ENCODE measurements at places on chromosomes 1 and 21. TPM values are rescaled to one million over a fixed set of nuclear protein-coding genes. Genes with fewer than 3 reads are reported as not detected.

GRCh38 chr1:46687093-46687659, 15.5 kb downstream of the TEX38 start:
- H3K27ac ChIP-seq, result peak overlapping the region; percentile 49
- no peak overlapping the region for H3K4me3 ChIP-seq
- H3K27me3 ChIP-seq, result no peaks in the 10 kb centered on the region

- H3K27me3 ChIP-seq, result no peaks in the 10 kb centered on the region
- no peak overlapping the region for H3K4me3 ChIP-seq
- no peak overlapping the region for H3K27ac ChIP-seq
- H3K4me1 ChIP-seq, result no peaks in the 10 kb centered on the region
- no peak for DNase-seq
Observed at GRCh38 chr1:193079187-193079586, 19.8 kb downstream of the RO60 start.

GRCh38 chr1:217681806-217682205, 50.7 kb downstream of the SPATA17 start:
- DNase-seq, result no peak
- H3K27me3 ChIP-seq, result no peaks in the 10 kb centered on the region
- H3K36me3 ChIP-seq, result no peaks in the 10 kb centered on the region
- H3K4me1 ChIP-seq, result no peaks in the 10 kb centered on the region
- H3K27ac ChIP-seq, result no peak overlapping the region

- peak within 1 kb of the TSS; percentile 56 for H3K4me3 ChIP-seq
- DNase-seq, result peak; percentile 74
- H3K36me3 ChIP-seq, result no peaks in the 10 kb centered on the region
- peaks cover 6% of the 10 kb centered on the region for H3K4me1 ChIP-seq
Observed at GRCh38 chr1:29235955-29236711, at the start of gene PTPRU. Gene PTPRU (plus strand): TSS chr1:29236522. CDS start chr1:29236645, 123 bp downstream.

- no peaks in the 10 kb centered on the region for H3K36me3 ChIP-seq
- H3K4me1 ChIP-seq, result peaks cover 7% of the 10 kb centered on the region
- H3K27me3 ChIP-seq, result no peaks in the 10 kb centered on the region
- H3K4me3 ChIP-seq, result no peak overlapping the region
- DNase-seq, result no peak
Observed at GRCh38 chr1:54987919-54988705, 7.7 kb downstream of the TMEM61 start.

- no peaks in the 10 kb centered on the region for H3K4me1 ChIP-seq
- no peak overlapping the region for H3K4me3 ChIP-seq
- H3K27me3 ChIP-seq, result no peaks in the 10 kb centered on the region
- H3K36me3 ChIP-seq, result no peaks in the 10 kb centered on the region
Observed at GRCh38 chr21:30257773-30258172, 25.0 kb downstream of the KRTAP24-1 start.

DNA sequence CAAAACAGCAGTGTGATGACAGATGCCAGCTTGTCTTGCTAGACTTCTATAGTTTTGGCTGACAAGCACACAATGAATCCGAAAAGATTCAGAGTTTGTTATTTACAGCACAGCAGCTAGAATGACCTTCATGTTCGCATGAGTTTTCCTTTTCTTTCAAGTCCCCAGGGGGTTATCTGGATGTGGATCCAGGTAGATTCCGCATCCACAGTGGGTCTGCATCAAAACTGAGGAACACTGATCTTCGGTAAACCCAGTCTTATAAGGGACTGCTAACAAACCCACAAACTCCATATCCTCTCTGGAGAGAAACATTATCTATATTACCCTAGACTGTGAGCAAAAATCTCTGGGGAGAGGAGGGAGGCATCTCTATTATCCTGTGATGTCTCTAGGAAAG, 69.0 kb upstream of the DEPDC1 start:
- H3K36me3 ChIP-seq, result no peaks in the 10 kb centered on the region
- no peak overlapping the region for H3K4me3 ChIP-seq
- H3K27ac ChIP-seq, result no peak overlapping the region
- no peaks in the 10 kb centered on the region for H3K4me1 ChIP-seq

- H3K4me3 ChIP-seq, result no peak within 1 kb of the TSS
- DNase-seq, result peak; percentile 24
- H3K27me3 ChIP-seq, result peaks cover 50% of the 10 kb centered on the region
- no peaks in the 10 kb centered on the region for H3K4me1 ChIP-seq
- no peaks in the 10 kb centered on the region for H3K36me3 ChIP-seq
Observed at GRCh38 chr1:20551945-20552727, at the start of gene FAM43B. Gene FAM43B (plus strand): TSS chr1:20552573. CDS start chr1:20552974, 401 bp downstream.

GRCh38 chr1:41496080-41497055, 11.9 kb upstream of the EDN2 start:
- no peak overlapping the region for H3K27ac ChIP-seq
- peak overlapping the region; percentile 27 for H3K4me3 ChIP-seq
- peak; percentile 80 for DNase-seq
- H3K36me3 ChIP-seq, result no peaks in the 10 kb centered on the region
- no peaks in the 10 kb centered on the region for H3K27me3 ChIP-seq

DNA sequence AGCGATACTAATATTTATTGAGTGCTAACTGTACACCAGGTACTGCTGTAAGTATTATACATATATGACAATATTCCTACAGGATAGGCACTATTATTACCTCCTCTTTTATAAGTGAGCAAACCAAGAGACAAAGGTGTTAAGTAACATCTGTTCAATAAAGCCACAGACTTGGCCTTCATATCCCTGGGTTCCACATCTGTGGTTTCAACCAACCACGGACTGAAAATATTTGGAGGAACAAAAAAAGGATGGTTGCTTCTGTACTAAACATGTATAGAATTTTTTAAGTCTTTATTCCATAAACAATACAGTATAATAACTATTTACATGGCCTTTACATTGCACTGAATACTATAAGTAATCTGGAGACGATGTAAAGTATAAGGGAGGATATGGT, 95.1 kb downstream of the RERE start:
- no peak for DNase-seq
- H3K27me3 ChIP-seq, result no peaks in the 10 kb centered on the region
- H3K27ac ChIP-seq, result no peak overlapping the region
- H3K4me1 ChIP-seq, result no peaks in the 10 kb centered on the region
- H3K36me3 ChIP-seq, result no peaks in the 10 kb centered on the region

GRCh38 chr1:93670141-93670540, 11.5 kb downstream of the BCAR3 start:
- no peaks in the 10 kb centered on the region for H3K27me3 ChIP-seq
- H3K4me3 ChIP-seq, result no peak overlapping the region
- H3K27ac ChIP-seq, result no peak overlapping the region
- DNase-seq, result no peak
- H3K4me1 ChIP-seq, result peaks cover 8% of the 10 kb centered on the region

DNA sequence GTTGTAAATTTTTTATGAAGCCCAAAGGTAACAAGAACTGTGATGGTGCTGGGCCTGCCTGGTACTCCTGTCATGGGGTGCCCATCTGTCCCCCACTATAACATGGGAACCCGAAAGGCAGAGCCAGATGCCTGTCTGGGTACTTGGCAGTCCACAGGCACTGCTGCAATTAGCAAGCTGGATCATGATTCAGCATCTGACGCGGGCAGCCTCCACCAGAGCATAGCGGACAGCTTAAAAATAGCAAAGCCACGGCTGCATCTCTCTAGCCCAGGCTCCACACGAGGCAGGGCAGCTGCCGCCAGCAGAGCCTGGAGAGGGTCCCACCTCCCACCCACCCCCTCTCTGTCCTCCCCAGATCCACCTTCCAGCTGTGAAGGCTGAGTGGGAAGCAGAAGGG, 22.9 kb downstream of the SUSD4 start:
- H3K27ac ChIP-seq, result no peak overlapping the region
- DNase-seq, result no peak
- H3K4me3 ChIP-seq, result no peak overlapping the region
- no peaks in the 10 kb centered on the region for H3K27me3 ChIP-seq

- no peaks in the 10 kb centered on the region for H3K36me3 ChIP-seq
- no peaks in the 10 kb centered on the region for H3K27me3 ChIP-seq
- H3K27ac ChIP-seq, result no peak overlapping the region
- DNase-seq, result no peak
- no peak overlapping the region for H3K4me3 ChIP-seq
Observed at GRCh38 chr1:233031521-233031920, 81.1 kb downstream of the NTPCR start.

DNA sequence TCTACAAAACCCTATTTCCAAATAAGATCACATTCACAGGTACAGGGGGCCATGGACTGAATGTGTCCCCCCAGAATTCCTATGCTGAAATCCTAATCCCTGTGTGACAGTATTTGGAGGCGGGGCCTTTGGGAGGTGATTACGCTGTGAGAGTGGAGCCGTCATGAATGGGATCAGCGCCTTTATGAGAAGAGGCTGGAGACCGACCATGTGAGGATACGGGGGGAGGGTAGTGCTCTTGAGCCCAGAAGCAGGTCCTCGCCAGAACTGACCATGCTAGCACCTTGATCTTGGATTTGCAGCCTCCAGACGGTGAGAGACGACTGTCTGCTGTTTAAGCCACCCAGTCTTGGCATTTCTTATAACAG, 23.8 kb upstream of the KIF26B start:
- DNase-seq, result no peak
- H3K27ac ChIP-seq, result no peak overlapping the region
- H3K4me1 ChIP-seq, result no peaks in the 10 kb centered on the region
- no peaks in the 10 kb centered on the region for H3K36me3 ChIP-seq
- no peaks in the 10 kb centered on the region for H3K27me3 ChIP-seq

DNA sequence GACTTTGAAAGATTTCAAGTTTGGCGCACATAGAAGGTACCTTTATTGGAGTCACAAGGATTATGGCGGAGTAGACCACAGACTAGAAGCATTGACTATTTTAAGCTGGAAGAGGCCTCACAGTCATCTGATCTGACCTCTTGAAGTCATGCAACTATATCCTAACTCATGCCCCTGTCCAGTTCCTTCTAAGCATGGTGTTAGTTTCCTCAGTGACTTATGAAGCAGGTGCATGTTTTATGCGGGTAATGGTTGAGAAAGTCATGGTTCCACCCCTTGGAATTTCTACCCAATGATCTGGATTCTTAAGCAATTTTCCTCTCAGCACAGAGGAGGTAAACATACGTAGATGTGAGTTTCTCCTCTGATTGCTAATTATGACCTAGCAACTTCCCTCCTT, 11.7 kb downstream of the OLFML3 start:
- H3K36me3 ChIP-seq, result no peaks in the 10 kb centered on the region
- H3K4me1 ChIP-seq, result no peaks in the 10 kb centered on the region
- DNase-seq, result no peak
- no peak overlapping the region for H3K27ac ChIP-seq
- H3K4me3 ChIP-seq, result no peak overlapping the region

- H3K27ac ChIP-seq, result peak overlapping the region; percentile 77
- peak overlapping the region; percentile 65 for H3K4me3 ChIP-seq
- peaks cover 4% of the 10 kb centered on the region for H3K4me1 ChIP-seq
- no peaks in the 10 kb centered on the region for H3K36me3 ChIP-seq
- DNase-seq, result peak; percentile 48
Observed at GRCh38 chr1:221740993-221741702, 741 bp downstream of the DUSP10 start.

DNA sequence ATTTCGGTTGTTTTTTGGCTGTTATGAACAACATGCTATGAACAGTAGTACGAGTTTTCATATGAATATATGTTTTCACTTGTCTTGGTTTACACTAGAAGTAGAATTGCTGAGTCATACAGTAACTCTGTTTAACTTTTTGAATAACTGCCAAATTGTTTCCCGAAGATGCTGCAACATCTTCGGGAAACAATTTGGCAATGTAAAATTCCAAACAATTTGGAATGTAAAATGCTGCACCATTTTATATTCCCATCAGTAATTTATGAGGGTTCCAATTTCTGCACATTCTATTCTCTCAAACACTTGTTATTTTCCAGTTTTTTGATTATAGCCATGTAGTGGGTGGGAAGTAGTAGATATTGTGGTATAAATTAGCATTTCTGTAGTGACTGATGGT, 11.6 kb downstream of the PCBP3 start:
- H3K27ac ChIP-seq, result no peak overlapping the region
- no peak overlapping the region for H3K4me3 ChIP-seq
- no peak for DNase-seq
- no peaks in the 10 kb centered on the region for H3K27me3 ChIP-seq

DNA sequence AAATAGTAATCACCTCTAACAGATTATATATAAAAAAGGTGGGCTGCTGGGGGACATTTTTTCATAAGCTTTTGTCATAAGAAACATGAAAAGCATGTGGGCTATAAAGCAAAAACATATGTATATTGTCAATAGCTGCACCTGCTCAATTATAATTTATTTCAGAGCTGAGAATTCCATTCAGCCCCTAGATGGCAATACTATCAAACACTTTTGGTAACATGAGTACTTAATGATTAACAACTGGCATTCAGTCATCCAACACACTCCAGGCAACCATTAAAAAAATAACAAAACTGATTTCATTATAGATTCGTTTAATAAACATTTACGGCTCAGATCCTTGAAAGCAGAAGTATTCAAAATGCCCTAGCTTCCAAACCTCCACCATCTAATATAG, 115.1 kb downstream of the KCTD3 start:
- no peaks in the 10 kb centered on the region for H3K36me3 ChIP-seq
- no peaks in the 10 kb centered on the region for H3K4me1 ChIP-seq
- DNase-seq, result no peak

GRCh38 chr1:157201767-157202166, 63.6 kb upstream of the ETV3 start:
- no peaks in the 10 kb centered on the region for H3K4me1 ChIP-seq
- no peaks in the 10 kb centered on the region for H3K27me3 ChIP-seq
- no peak overlapping the region for H3K4me3 ChIP-seq
- H3K36me3 ChIP-seq, result no peaks in the 10 kb centered on the region
- DNase-seq, result no peak

The PTPRU gene
- 2.3 TPM for total RNA-seq

The RCAN3 gene
- total RNA-seq, result 12.6 TPM

The NES gene
- 5.3 TPM for total RNA-seq

The ZNF648 gene
- 0.07 TPM for total RNA-seq

The CRYAA gene
- not detected for total RNA-seq

The TCHH gene
- not detected for total RNA-seq

The KCNN3 gene
- 0.99 TPM for total RNA-seq

The USP33 gene
- 54.0 TPM for total RNA-seq

The KCNA3 gene
- 0.93 TPM for total RNA-seq

The UQCRH gene
- total RNA-seq, result 451 TPM

The ASTN1 gene
- 0.15 TPM for total RNA-seq

The CELA2A gene
- not detected for total RNA-seq

Data from colonic mucosa (tissue), 4 donors.